Articular chondrocyte of knee joint (primary cell): ENCODE measurements at places on chromosomes 1 and 21. TPM values are rescaled to one million over a fixed set of nuclear protein-coding genes. Genes with fewer than 3 reads are reported as not detected.

SAMSN1 gene
- total RNA-seq = not detected in 2 replicates

GSTM5 gene
- total RNA-seq = 7.8 and 9.1 TPM in 2 replicates

ASCL5 gene
- not detected in 2 replicates for total RNA-seq

NBPF20 gene
- 2.5 TPM in 2 replicates for total RNA-seq

CD48 gene
- not detected in 2 replicates for total RNA-seq

ABL2 gene
- 102 and 125 TPM in 2 replicates for total RNA-seq

HTR1D gene
- 0.11 TPM in 1 of 2 replicates, not detected in the other for total RNA-seq

TRAPPC10 gene
- total RNA-seq = 25.7 and 29.7 TPM in 2 replicates

IVL gene
- total RNA-seq = 0.11 TPM in 1 of 2 replicates, not detected in the other

PLA2G2C gene
- total RNA-seq = not detected in 2 replicates

DDAH1 gene
- 108 and 134 TPM in 2 replicates for total RNA-seq

FAM163A gene
- total RNA-seq = not detected in 2 replicates

CD2 gene
- not detected in 2 replicates for total RNA-seq

FCN3 gene
- not detected in 2 replicates for total RNA-seq

GNAT2 gene
- total RNA-seq = 0.13 and 0.22 TPM in 2 replicates

RPTN gene
- 0.13 and 0.54 TPM in 2 replicates for total RNA-seq

C8B gene
- not detected in 2 replicates for total RNA-seq

SLAMF9 gene
- 0.65 and 0.86 TPM in 2 replicates for total RNA-seq

FCRL6 gene
- total RNA-seq = not detected in 2 replicates

SPRR2F gene
- not detected in 2 replicates for total RNA-seq

DNAI4 gene
- total RNA-seq = 9.5 and 15.9 TPM in 2 replicates

SPRR1A gene
- not detected in 2 replicates for total RNA-seq
